ENCODE measurements at places on chromosomes 1 and 21. TPM values are rescaled to one million over a fixed set of nuclear protein-coding genes. Genes with fewer than 3 reads are reported as not detected.
A peak's percentile ranks its signal among the peaks of the same experiment; 100 is the strongest.

DNA sequence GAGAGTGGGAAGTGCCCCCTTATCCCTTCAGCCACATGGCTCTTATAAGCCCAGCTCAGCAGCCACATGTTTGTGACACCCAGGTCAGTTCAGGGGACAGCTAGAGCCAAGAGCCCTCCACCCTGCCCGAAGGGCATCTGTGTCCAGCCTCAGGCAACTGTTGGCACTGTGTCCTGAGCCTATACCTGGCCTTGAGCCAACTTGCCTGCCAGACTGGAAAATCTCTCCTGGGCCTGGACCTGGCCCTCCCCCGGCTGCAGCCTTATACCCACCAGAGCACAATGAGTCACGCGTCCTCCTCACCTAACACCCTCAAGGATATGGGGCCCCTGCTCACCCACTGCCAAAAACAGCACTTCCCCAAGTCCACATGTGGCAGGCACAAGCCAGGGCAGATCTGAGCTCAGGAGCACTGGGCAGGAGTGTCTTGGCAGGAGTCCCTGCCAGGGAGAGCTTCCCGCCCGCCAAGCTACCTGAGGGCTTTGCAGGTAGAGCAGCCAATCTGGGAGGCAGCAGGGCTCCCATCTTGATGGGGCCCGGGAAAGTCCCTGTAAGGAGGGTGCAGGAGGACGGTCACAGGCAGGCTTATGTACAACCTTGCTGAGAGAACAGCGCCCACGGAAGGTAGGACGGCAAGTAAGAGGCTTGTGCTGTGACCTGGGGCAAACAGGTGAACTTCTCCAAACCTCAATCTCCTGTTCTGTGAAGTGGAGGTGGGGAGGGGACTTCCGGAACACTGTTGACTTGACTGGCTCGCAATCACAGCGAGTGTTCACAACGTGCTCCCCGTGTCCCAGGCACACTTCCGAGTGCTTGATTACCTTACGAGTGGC lies 19.8 kb upstream of the HSPG2 start:
- DNase-seq = no peak

DNA sequence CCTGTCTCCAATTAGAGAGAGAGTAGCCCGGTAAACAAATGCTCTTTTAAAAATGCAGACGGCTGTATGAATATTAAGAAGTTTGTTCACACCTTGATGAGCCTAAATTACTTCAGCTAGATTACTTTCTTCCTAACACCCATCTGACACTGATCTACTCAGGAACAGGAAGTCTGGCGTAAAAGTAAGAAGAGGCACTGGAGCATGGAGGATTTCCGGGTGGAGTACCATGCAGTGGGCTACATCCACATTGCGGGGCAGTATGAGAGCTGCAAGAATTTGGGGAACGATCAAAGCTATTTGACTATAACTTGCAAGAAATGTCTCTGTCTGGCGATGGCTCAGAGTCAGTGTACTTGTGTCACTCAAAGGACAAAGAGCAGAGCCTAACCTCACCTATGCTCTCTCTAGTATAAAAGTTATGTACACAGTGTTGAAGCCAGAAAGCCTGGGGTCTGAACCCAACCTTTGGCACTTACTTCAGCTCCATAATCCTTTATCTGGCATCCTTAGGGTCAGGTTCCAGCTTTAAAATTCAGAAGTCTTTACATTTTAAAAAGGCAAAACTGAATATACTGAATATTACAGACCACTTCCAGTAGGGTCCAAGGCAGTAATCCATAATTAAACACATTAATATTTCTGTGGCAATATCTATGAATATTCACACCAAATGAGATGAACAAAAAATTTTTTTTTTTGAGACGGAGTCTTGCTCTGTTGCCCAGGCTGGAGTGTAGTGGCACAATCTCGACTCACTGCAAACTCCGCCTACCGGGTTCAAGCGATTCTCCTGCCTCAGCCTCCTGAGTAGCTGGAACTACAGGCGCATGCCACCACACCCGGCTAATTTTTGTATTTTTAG lies 7.9 kb upstream of the GNPAT start:
- DNase-seq = no peak

PTPN14 gene
- total RNA-seq = 1.3 TPM

CAMK2N1 gene
- total RNA-seq = 0.42 TPM

- DNase-seq = no peak
These were observed 85.3 kb downstream of the DHRS3 start for GRCh38 chr1:12532405-12533315.

DNA sequence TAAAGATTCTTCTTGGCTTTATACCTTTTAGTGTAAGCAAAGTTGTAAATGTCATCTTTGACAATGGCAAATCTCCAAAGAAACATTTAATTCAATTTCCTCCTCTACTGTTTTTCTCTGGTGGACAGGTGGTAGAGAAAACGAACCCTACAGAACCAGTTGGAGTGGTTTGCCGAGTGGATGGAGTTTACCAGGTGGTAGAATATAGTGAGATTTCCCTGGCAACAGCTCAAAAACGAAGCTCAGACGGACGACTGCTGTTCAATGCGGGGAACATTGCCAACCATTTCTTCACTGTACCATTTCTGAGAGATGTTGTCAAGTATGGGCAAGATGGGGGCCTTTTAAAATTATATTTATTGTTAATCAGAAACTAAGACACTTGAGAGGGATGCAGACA lies 25.8 kb downstream of the UAP1 start:
- no peak for DNase-seq

GRCh38 chr21:36709868-36710728 lies 11.2 kb downstream of the SIM2 start:
- DNase-seq = no peak

DNA sequence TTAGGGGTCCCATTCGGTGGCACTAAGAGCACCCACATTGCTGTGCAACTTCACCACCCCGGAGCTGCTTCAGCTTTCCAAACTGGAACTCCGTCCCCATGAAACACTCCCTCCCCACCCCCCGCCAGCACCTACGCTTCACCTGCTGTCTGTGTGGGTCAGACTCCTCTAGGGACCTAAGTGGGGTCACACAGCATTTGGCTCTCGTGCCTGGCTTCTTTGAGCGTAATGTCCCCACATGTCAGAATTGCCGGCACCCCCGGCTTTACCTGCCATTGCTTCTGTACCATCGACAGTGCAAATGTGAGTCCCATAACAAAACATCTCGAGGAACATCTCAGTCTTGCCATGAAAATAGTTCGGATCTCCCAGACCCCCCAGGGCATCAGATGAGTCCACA lies 35.9 kb upstream of the AGPAT3 start:
- no peak for DNase-seq

GRCh38 chr1:209625791-209626285 lies 26.4 kb downstream of the LAMB3 start:
- no peak for DNase-seq

EPRS1 gene
- 71.3 TPM for total RNA-seq

- DNase-seq = peak; percentile 19
These were observed 255.9 kb downstream of the FAF1 start for GRCh38 chr1:50704126-50704525.

OR2L8 gene
- total RNA-seq = not detected

C1orf210 gene
- 0.66 TPM for total RNA-seq

KRTAP15-1 gene
- not detected for total RNA-seq

PLPPR4 gene
- 0.42 TPM for total RNA-seq

DNA sequence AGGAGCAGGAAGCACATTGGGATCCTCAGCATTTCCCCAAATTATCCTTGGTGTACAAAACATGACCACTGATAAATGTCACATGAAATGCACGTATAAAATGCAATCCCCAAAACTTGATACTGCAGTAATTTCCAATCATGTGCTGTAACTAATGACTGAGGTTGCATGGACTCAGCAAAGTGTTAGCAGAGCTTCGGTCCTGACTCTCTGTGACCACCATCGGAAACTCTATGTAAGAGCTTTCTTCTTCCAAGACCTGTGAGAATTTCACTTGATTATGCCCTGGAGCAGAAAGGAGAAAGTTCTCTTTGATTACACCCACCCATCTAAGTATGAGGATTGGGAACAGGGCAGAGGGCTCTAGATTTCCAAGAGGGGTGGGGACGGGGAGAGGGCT lies 908 bp downstream of the CD53 start:
- DNase-seq = no peak

NLRP3 gene
- 1.7 TPM for total RNA-seq

- peak; percentile 32 for DNase-seq
These were observed 92.4 kb downstream of the KCNJ15 start for GRCh38 chr21:38349111-38349746.

TLR5 gene
- total RNA-seq = 3.5 TPM
